ENCODE measurements at places on chromosomes 1 and 21. TPM values are rescaled to one million over a fixed set of nuclear protein-coding genes. Genes with fewer than 3 reads are reported as not detected.

The ATP1A4 gene
- 0.04 TPM for total RNA-seq

The MCOLN2 gene
- total RNA-seq, result 11.7 TPM

DNA sequence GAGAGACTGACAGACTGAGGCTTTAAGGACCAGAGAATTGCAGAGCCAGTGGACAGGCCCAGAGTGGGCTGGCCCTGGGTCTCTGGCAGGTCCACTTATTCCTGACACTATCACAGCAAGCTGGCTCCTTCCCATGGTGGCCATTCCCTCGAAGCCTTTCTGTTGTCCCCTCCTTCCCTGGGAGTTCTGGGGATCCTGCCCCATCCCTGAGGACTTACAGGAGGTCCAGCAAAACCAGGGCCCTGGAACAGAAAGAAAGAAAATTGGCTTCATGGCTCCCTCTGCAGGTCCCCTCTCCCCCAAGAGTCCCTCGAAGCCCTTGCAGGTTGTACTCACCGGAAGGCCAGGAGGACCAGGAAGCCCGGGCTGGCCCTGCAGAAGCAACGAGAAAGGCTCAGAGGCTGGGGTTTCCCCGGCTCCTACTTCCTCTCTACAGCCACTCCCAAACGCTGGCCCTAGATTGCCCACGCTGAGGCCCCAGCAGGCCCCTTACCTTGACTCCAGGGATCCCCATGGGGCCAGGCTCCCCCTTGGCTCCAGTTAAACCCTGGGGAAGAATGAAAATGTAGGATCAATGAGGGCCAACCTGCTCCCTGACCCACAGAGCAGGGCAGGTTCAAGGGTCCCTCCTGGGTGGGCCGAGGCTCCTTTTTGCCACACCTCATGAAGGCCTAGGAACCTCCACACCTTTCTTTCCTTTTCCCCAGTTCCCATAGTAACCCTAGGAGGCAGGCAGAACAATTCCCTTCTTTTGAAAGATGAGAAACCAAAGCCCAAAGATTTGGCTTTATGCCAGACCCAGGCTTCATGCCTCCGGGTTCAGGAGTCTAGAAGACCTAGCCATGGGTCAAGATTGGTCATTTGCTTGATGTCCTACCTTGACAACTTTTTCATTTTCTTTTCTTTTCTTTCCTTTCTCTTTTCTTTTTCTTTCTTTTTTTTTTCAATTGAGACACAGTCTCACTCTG is 4.6 kb downstream of the COL9A2 start:
- no peaks in the 10 kb centered on the region for H3K36me3 ChIP-seq
- no peaks in the 10 kb centered on the region for H3K27me3 ChIP-seq
- DNase-seq, result no peak

DNA sequence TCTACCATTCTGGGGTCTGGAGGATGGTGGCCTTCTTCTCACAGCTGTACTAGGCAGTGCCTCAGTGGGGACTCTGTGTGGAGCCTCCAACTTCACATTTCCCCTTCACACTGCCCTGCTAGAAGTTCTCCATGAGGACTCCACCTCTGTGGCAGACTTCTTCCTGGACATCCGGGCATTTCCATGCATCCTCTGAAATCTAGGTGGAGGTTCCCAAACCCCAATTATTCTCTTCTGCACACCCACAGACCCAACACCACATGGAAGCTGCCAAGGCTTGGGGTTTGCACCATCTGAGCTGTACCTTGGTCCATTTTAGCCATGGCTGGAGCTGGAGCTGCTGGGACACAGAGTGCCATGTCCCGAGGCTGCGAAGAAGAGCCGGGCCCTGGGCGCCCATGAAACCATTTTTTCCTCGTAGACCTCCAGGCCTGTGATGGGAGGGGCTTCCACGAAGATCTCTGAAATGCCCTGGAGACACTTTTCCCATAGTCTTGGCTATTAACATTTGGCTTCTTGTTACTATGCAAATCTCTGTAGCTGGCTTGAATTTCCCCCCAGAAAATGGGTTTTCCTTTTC is 170.5 kb downstream of the FOXD2 start:
- no peak overlapping the region for H3K4me3 ChIP-seq
- H3K4me1 ChIP-seq, result no peaks in the 10 kb centered on the region
- no peak overlapping the region for H3K27ac ChIP-seq
- no peaks in the 10 kb centered on the region for H3K36me3 ChIP-seq

DNA sequence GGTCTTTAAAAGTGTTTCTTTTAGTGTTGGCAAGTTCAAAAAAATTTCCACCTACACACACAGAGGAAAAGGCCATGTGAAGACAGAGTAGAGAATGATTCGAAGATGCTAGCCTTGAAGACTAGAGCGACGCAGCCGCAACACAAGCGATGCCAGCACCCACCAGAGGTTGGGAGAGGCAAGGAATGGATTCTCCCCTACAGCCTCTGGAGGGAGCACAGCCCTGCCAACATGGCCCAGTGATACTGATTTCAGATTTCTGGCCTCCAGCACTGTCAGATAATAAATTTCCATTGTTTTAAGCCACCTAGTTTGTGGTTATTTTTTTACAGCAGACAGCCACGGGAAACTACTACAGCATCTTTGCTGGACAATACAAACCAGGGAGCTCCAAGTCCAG is 6.9 kb upstream of the ADAR start:
- no peaks in the 10 kb centered on the region for H3K4me1 ChIP-seq
- H3K4me3 ChIP-seq, result no peak overlapping the region
- DNase-seq, result no peak
- H3K27me3 ChIP-seq, result no peaks in the 10 kb centered on the region

GRCh38 chr1:44776730-44777068 is 1.4 kb downstream of the RPS8 start:
- H3K27me3 ChIP-seq, result no peaks in the 10 kb centered on the region
- DNase-seq, result no peak
- H3K4me3 ChIP-seq, result peak overlapping the region; percentile 89
- H3K4me1 ChIP-seq, result peaks cover 15% of the 10 kb centered on the region

DNA sequence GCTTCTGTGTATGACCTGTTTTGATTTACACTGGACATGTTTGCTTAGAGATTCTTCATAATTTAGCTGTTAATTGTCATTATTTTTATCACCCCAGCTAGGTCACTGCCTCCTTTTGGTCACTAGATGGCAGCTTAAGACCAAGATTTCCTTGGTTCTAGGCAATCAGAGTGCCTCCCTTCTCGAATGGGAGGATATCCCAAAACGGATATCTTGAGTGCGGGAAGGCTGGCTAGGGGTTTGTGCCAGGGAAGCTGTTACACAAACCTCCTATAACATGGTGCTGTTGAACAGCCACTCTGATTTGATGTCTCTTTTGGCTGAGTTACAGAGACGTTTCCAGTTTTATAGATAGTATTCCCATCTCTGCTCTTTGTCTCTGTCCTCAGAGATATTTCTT is 283.5 kb downstream of the S1PR1 start:
- H3K27ac ChIP-seq, result no peak overlapping the region
- no peaks in the 10 kb centered on the region for H3K4me1 ChIP-seq
- DNase-seq, result peak; percentile 67
- H3K36me3 ChIP-seq, result no peaks in the 10 kb centered on the region

The KRTAP7-1 gene
- not detected for total RNA-seq

The PRELP gene
- not detected for total RNA-seq

- H3K27ac ChIP-seq, result no peak overlapping the region
- H3K4me3 ChIP-seq, result no peak overlapping the region
- no peaks in the 10 kb centered on the region for H3K4me1 ChIP-seq
- peak; percentile 33 for DNase-seq
- no peaks in the 10 kb centered on the region for H3K27me3 ChIP-seq
These were observed 59.6 kb downstream of the EXTL2 start for GRCh38 chr1:100834777-100835660.

- H3K4me1 ChIP-seq, result peaks cover 53% of the 10 kb centered on the region
- H3K27me3 ChIP-seq, result no peaks in the 10 kb centered on the region
- H3K4me3 ChIP-seq, result no peak overlapping the region
- DNase-seq, result no peak
- H3K27ac ChIP-seq, result peak overlapping the region; percentile 89
These were observed 86.6 kb upstream of the ZNF326 start for GRCh38 chr1:89908273-89908671.

The HTR1D gene
- total RNA-seq, result 1.3 TPM

The LRRC7 gene
- not detected for total RNA-seq

DNA sequence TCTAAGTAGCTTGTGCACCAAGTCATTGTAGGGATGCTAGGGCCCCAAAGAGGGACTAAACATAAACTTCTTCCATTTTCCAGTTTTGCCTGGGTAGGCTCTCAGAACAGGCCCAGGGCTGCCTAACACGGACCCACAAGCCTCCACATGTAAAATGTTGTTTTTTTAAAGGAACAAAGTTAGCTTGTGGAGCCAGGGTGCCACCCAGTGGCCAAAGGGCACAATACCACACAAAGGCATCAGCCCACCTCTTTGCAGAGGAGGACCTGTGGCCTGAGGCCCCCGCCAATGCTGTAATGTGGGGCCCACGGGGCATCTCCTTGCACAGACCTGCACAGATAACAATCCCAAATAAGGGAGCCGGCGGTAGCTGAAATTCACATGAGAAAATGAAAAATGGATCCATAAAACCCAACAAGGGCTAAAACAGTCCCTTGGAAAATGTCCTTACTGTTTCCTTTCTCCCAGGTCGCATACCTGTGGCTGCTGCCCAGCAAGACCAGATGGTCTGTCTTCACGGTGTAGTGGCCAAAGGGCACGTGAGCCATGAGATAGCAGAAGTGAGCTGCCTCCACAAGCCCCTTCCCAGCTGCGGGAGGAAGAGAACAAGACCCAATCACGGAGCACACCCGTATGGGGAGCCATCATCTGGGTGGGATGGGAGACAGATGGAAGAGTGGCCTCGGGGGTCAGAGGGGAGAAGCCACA is 23.8 kb downstream of the SEC16B start:
- peak; percentile 66 for DNase-seq
- no peaks in the 10 kb centered on the region for H3K27me3 ChIP-seq
- no peak overlapping the region for H3K27ac ChIP-seq
- no peaks in the 10 kb centered on the region for H3K36me3 ChIP-seq
- H3K4me3 ChIP-seq, result no peak overlapping the region
